ENCODE measurements at places on chromosomes 16 and 17.

GRCh38 chr17:63189930-63190329 is 223.9 kb downstream of the TANC2 start:
- DNase-seq, result no peak

DNA sequence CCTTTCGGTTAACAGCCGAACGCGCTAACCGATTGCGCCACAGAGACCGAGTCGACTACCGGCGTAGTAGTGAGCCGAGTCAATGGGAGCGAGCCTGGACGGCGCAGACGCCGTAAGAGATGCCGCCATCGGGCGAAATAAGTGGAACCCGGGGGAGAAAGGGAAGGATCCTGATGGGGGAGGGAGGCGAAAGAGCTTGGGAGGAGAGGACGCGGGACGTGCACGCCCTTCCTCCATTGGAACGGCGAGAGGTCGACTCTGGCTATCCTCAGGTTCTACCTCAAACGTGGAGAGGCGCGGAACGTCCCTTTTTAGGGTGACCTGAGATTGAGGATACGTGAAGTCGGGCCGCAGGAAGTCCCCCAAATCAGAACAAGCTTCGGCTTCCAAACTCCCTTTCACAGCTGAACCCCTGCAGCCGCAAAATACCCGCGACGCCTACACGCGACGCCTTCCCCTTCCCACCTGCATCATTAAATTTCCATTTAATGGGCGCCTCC is 683 bp upstream of the PSMB3 start:
- peak; percentile 79 for DNase-seq

GRCh38 chr16:19165101-19165500 is 2.9 kb upstream of the SYT17 start:
- DNase-seq, result no peak

DNA sequence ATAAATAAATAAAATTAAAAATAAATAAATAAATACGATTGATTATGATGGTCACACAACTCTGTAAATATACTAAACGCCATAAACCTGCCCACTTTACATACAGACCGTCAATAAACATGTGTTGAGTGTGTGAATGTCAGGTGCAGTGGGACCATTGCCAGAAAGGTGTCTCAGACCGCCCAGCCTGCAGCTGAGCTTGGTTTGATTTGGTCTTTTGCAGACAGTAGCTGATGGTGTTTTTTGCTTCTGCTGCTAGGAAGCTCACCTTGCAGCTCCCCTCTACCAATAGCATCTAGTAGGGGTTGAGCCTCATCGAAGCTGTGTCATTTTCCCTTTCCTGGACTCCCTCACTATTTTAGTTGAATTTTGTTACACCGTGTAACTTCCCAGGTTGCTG is 23.5 kb downstream of the UBALD1 start:
- no peak for DNase-seq

DNA sequence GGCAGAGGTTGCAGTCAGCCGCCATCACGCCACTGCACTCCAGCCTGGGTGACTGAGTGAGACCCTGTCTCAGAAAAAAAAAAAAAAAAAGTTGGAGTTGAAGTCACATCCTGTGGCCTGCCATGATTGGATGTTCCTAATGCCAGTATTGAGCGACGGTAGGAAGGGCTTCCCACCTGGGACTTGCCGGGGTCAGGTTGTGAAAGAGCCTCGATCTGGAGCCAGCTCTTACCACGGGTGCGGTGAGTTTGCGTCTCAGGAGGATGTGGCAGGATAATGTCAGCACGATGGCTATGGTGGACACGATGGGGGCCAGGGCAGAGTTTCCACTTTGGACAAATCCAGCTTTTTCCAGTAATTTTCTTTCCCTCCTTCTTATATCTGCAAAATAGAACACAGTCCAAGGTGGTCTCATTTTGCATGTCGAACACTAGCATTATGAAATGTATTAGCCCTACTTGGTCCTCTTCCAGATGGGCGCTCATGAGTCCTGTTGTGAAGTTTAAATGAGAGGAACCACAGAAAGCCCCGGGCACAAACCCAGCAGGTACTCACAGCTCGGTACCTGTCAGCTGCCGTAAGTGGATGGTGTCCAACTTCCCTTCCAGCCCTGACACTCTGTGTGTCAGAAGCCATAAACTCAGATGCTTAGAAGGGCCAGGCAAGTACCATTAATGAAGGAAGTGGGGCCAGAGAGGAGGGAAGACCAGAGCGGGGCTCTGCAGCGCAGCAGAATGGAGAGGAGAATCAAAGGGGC is 22.2 kb downstream of the ABCC12 start:
- no peak for DNase-seq

DNA sequence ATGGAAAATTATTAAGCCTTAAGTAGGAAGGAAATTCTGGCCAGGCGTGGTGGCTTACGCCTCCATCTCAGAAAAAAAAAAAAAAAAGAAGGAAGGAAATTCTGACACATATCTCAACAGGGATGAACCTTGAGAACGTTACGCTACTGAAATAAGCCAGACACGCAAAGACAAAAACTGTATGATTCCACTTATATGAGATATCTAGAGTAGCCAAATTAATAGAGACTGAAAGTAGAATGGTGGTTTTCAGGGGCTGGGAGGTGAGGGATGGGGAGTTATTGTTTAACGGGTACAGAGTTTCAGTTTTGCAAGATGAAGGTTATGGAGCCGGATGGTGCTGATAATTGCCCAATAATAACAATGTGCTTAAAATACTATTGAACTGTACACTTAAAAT is 16.2 kb upstream of the HNF1B start:
- DNase-seq, result no peak

GRCh38 chr17:35046740-35047283 is 16.7 kb downstream of the RFFL start:
- DNase-seq, result peak; percentile 60

DNA sequence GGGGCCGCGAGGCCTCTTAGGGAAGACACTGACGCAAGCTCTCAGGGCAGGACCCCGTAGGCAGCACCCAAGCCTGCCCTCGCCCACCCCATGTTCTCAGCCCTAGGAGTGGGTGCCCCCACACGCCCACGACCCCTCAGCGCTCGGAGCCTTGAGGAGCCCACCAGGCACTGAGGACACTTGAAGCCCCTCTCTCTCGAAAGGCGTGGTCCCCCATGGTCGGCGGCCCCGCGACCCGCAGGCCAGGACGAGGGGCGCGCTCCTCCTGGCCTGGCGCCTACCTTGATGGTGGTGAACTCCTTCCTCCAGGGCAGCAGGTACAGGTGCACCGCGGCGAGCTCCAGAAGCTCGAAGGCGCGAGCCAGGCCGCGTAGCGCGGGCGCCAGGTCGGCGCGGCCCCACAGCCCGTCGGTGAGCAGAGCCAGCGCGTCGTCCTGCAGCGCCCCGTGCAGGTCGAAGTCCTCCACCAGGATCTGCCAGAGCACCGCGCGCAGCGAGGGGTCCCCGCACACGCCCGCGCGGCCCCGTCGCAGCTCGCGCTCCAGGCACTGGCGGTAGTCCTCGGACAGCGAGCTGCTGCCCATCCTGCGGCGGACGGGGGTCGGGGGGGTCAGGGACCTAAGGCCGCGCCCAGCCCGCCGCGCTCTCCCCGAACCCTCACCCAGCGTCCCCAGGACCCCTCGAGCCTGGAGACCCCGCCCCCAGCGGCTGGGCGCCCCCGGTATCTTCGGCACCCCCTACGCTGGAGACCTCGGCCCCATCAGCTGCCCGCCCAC is 668 bp downstream of the SPATA2L start:
- peak; percentile 93 for DNase-seq

GRCh38 chr17:41659427-41660212 is 29.1 kb upstream of the EIF1 start:
- no peak for DNase-seq

GRCh38 chr17:6018788-6019187 is 51.4 kb upstream of the WSCD1 start:
- DNase-seq, result no peak

GRCh38 chr17:6269478-6269877 is 165.4 kb downstream of the AIPL1 start:
- peak; percentile 52 for DNase-seq

GRCh38 chr17:11880714-11881113 is 116.6 kb downstream of the ZNF18 start:
- peak; percentile 34 for DNase-seq

DNA sequence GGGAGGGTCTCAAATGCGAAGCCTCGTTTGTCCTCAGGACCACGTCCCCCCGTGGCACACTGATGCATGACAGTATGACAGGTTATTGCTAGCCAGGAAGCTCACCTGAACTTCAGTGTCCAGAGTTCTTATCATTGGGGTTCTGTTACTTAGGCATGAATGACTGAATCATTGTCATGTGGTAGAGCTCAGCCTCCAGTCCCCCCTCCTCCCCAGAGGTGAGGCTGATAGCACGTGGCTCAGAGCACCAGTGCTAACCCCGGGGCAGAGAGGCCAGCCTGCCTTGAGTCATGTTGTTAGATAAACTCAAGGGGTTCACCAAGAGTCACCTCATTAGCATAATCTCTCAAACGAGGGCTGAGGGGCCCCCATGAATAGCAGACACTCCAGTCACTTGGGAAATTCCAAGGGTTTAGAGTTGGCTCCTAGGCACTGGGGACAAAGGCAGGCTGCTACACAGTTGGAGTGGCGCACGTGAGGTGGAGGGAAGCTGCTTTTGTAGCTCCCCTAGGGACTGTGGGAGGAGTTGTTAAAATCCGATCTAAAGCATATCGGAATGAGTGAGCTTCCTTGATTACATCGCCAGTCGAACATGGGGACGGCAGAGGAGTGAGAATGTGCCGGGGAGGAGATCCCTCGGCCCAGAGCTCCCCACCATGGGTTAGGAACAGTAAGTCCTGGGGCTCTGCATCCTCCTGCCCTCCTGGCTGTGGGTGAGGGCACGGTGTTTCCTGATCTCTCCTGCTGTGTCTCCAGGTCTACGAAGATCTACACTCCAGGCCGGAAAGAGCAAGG is 18.2 kb downstream of the DHX38 start:
- DNase-seq, result peak; percentile 47

- DNase-seq, result no peak
Observed at GRCh38 chr16:81279392-81279791, 35.4 kb upstream of the GAN start.

GRCh38 chr16:49021136-49021535 is 260.5 kb downstream of the CBLN1 start:
- no peak for DNase-seq

GRCh38 chr17:44095647-44096496 is 25.3 kb downstream of the G6PC3 start:
- DNase-seq, result peak; percentile 30

DNA sequence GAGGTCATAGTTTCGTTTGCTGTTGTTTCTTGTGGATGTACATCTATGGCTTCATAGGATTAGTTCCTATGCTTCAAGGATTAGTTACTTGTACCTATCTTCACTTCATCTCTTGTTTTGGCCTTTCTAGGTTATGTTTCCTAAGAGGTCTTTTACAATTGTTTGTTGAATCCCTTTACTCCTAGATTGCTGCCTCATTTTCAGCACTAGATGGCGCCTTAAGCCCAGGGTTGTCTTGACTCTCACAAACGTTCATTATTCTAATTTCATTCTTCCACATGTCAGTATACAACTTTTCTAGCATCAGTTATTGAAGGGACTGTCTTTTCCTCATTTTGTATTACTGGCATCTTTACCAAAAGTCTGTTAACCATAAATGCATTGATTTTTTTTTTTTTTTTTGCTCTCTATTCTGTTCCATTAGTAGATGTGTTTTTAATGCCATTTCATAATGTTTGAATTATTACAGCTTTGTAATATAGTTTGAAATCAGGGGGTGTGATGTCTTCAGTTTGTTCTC is 45.0 kb upstream of the NACA2 start:
- DNase-seq, result peak; percentile 58

DNA sequence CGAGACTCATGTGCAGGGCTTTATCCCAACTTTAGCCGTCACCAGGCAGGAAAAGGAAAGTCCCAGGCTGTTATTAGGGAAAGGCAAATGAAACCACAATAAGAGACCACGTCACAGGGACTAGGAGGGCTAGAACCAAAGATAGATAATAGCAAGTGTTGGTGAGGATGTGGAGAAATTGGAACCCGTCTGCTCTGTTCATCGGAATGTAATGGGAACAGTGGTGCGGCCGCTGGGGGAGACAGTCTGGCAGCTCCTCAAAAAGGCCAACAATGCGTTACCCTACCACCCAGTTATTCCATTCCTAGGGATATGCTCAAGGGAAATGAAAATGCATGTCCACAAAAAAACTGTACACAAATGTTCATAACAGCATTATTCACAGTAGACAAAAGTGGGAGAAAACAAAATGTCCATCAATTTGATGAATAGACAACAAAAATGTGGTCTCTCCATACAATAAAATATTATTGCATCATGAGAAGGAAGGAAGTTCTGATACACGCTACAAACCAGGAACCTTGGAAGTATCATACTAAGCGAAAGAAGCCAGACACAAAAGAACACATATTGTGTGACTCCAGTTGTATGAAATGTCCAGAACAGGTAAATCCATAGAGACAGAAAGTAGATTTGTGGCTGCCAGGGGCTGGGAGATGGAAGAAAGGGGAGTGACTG is 19.5 kb upstream of the USP10 start:
- no peak for DNase-seq

DNA sequence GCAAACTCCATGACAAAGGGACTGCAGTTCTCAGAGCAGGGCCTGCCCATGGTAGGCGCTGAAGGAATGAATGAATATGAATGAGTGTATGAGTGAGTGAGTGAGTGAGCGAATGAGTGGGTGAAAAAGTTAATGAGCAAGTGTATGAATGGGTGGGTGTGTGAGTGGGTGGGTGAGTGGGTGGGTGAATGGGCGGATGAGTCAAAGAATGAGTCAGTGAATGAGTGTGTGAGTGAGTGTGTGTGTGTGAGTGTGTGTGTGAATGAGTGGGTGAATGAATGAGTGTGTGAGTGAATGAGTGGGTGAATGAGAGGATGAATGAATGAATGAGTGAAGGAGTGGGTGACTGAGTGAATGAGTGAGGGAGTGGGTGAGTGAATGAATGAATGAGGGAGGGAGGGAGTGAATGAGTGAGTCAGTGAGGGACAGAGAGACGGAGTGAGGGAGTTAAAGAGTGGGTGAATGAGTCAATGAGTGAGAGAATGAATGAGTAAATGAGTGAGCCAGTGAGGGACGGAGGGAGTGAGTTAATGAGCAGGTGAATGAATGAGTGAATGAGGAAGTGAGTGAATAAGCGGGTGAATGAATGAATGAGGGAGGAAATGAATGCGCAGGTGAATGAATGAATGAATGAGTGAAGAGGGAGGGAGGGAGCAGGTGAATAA is 11.1 kb upstream of the CHMP6 start:
- DNase-seq, result no peak

DNA sequence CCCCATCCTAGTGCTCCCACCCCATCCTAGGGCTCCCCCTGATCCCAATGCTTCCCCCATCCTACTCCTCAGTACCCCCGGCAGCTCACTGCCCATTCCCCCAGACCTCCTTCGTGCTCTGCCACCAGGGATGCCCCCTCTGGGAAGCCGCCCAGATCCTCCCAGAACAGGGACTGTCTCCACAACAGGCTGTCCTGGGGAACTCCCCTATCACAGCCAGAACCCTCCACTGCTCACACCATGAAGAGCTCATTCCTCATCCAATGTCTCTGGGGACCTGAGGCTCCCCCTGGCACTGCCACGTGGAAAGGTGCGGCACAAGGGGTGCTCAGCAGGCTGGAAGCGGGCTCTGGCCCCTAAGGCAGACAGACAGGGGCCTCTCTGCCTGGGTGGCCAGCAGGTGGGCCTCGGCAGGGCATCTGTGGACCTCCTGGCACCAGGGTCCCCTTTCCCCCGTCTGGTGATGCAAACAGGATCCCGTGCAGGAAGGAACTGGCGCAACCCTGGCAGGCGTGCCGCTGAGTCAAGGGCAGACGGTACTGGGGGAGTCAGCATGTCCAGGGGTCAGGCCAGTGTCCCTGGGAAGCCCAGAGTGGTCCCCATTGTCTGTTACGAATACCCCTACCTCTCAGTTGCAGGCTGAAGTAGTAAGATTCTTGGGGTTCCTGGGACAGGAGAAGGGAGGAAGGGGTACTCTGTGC is 14.8 kb upstream of the PVALEF start:
- no peak for DNase-seq
